ENCODE measurements at places on chromosomes 7 and 10.

- no peak for DNase-seq
Measured at GRCh38 chr10:27504808-27505460, 830 bp downstream of the RAB18 start.

GRCh38 chr7:129343099-129343700, 91.0 kb upstream of the STRIP2 start:
- peak; percentile 7 for DNase-seq

- no peak for DNase-seq
Measured at GRCh38 chr10:123560301-123561140, 105.6 kb upstream of the GPR26 start.

DNA sequence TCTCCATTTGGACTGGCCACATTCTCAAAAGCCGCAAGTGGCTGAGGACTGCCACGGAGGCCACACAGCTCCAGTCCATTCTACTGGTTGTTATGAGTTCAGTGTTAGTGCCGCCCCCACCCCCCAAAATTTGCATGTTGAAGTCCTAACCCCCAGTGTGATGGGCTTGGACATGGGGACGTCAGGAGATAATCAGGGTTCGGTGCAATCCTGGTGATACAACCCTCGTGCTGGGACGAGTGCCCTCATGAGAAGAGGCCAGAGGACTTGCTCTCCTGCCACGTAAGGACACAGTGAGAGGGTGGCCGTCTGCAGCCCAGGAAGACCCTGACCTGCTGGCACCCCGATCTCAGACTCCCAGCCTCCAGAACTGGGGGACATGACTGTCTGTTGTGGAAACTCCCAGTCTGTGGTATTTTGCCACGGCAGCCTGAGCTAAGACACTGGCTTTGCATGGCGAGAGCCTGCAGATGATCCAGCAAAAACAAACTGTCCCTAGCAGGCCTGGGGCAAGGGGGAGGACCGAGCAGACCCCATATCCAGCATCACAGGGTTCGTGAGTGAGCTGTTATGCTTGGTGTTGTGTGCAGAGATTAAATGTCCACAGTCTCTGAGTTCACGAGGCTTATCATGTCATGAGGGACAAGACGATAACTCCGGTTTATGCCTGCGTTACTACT, 41.5 kb upstream of the INSIG1 start:
- no peak for DNase-seq

GRCh38 chr7:25029075-25029474, 49.1 kb upstream of the OSBPL3 start:
- no peak for DNase-seq

DNA sequence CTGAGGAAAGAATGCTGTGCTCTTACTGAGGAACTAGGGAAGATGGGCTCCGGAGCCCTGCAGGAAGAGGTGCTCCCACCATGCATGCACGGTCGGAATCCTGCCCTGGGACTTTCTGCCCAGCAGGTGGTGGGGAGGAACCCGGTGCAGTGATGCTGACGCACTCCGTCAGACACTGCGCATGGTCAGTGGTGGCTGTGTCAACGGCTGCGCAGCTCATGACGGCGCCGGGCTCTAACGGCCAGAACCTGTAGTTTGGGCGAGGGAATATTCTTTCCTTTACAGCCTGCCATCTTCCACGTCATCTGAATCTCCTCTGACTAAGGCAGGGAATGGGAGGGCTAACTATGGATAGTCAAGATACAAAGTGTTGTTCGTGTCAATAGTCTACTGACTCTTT, 189.2 kb upstream of the MGMT start:
- no peak for DNase-seq

- no peak for DNase-seq
Measured at GRCh38 chr10:110733218-110733952, 89.2 kb downstream of the RBM20 start.

DNA sequence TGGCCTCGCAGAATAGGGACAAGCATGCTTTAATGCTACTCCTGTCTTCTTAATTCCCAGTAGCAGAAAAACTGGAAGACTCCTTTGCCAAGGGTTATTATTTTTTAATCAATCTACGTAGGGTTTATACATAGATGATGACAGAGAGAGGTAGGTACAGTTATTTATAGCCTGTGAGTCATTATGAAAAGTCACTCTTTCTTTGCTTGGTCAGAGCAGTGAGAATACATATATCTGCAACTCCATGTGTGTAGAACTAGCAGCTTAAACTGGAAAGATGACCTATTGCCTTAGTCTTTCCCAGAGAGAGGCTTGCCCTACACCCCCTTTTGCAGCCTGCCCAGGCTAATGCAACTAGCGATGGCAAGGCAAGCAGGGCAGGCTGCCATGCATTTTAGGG, 1050.6 kb downstream of the NRG3 start:
- no peak for DNase-seq

GRCh38 chr10:124605001-124605370, 139.2 kb downstream of the FAM53B start:
- DNase-seq = no peak

DNA sequence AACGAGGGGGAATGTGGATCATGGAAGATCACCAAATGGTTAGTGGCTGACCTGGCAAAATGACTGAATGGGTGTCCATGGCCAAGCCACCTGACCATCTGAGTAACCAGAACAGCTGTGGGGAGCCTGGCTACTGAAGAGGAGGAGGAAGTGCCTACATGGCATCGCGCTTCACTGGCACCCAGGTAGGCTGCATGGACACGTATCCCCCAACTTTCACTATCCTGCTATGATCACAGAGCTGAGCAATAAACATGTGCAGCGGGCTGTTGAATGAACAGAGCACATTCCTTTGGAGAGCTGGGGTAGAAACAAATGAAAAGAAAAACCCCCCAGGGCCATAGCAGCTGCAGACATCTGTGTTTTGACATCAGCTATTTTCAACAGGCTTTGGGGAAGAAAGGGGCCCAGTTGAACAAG, 6.5 kb downstream of the AKR1B1 start:
- no peak for DNase-seq

GRCh38 chr10:49528977-49529506, 9.9 kb downstream of the ERCC6 start:
- no peak for DNase-seq

GRCh38 chr10:68434657-68435056, 27.6 kb upstream of the RUFY2 start:
- no peak for DNase-seq

GRCh38 chr10:119225083-119225658, 17.8 kb downstream of the GRK5 start:
- DNase-seq = no peak

DNA sequence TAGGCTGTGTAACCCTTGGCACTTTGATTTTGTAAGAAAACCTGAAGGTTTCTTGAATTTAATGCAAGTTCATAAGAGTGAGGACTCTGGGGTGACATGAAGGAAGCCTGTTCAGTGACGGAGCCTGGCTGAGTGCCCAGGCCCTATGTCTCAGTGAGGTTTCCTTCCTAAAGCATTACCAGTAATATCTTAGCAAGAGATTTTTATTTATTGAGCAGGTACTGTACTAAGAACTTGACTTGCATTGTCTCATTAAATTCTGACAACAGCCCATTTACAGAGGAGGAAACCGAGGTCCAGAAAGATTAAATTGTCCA, 197.2 kb downstream of the HECW1 start:
- no peak for DNase-seq

DNA sequence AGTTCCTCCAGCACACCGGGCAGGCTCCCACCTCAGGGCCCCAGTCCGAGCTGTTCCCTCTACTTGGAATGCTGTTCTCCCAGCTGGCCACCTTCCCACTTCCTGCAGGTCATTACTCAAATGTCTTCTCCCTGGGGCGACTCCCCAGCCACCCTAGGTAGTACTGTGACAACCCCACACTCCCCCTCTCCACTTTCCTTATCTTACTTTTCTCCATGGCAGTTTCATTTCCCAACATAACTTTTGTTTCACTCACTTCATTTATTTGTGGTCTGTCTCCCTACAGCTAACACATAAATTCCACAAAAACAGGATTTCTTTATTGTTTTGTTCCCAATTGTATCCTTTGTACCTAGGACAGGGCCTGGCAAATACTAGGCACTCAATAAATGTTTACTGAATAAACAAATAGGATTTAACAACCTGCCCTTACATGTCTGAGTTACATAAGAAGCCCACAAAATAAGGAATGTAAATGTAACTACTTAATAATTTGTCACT, 76.5 kb downstream of the JAZF1 start:
- DNase-seq = no peak

All from naive thymus-derived CD4-positive, alpha-beta T cell (primary cell).